ENCODE measurements at places on chromosomes 4 and X.

- DNase-seq, result peak; percentile 27
- no peaks in the 10 kb centered on the region for H3K36me3 ChIP-seq
These were observed 2.8 kb upstream of the TLR8 start for GRCh38 chrX:12903646-12904045.

DNA sequence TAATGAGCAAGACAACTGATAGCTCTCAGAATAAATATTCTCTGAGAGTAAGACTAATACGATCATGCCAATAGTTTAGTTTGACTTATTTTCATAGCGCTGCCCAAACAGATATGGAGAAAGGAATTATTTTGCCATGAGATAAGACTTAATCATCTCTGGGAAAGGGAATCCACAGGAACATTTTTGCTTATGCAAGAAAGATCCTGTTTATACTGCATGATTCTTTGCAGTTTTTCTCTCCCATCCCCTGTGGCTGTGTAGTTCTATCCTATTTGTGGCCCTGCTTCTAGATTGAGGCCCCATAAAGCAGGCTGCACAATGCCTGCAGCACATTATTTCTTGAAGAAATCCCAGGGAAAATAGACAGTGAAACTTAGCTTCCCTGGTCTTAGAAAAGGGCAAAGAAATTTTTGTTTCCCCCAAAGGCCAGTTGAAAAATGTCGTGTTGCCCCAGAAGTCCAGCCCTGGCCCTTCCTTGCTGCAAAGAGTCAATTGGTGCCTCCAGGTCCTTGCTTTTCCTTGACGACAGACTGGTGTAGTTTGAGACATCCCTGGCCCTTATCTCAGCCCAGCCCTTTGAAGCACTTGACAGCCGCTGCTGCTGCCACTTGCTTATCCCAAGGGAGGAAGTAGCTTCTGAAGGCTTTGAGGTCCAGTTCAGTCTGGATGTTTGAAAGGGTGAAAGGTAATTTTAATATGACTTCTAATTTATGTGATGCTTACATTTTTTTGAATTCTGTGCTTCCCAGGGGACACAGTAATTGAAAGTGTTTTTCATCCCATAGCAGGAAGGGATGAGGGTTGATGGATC, 45.0 kb upstream of the SH3RF1 start:
- H3K36me3 ChIP-seq, result no peaks in the 10 kb centered on the region
- no peak for DNase-seq
- H3K27ac ChIP-seq, result peak overlapping the region; percentile 1
- no peaks in the 10 kb centered on the region for H3K27me3 ChIP-seq
- no peak overlapping the region for H3K4me3 ChIP-seq

DNA sequence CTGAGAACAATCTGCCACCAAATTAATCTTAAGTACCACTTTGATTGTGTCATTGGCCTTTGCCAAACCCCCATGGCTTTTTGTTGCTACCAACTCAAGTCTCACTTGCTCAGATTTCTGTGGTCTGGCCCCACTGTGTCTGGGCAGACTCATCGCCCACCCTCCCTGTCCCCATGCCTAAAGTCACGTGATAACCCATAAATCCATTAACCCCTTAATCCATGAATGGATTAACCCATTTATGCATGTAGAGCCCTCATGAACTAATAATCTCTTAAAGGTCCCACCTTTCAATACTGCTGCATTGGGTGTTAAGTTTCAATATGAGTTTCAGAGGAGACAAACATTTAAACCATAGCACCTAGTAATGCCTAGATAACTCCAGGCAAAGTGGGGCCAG, 78.5 kb upstream of the BLTP1 start:
- no peak overlapping the region for H3K27ac ChIP-seq
- H3K27me3 ChIP-seq, result no peaks in the 10 kb centered on the region
- no peaks in the 10 kb centered on the region for H3K36me3 ChIP-seq
- H3K4me3 ChIP-seq, result no peak overlapping the region

GRCh38 chr4:146132445-146132844, 43.1 kb upstream of the LSM6 start:
- H3K4me3 ChIP-seq, result no peak overlapping the region
- no peaks in the 10 kb centered on the region for H3K27me3 ChIP-seq
- H3K4me1 ChIP-seq, result no peaks in the 10 kb centered on the region
- DNase-seq, result no peak

DNA sequence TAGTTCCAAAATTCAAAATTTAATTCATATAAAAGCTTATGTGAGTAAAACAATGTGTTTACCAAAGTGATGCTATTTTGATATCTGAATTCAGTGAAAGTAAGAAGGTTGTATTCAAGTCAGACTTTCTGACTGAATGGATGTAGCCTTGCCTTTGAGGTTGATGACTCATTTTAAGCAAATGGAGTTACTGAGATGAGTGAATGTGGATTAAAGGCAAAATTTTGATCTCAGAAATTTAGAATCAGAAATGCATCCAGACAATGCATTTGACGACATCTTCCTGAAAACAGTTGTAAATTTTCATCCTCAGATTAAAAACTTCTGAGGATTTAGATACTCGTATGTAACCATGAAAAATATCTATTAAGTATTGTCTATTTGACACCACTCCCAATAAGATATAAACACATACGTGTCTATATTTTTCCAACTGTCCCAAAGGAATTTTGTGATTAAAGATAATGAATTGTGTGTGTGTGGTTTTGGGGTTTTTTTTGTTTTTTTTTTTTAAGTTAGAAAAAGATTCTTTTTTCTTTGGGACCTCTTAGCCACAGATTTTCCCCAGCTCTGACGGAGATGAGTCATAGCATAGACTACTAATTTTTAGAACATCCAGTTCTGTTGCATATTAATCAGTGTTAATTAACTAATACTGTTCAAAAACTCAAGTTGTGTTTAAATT, 34.4 kb downstream of the NFKB1 start:
- H3K4me1 ChIP-seq, result no peaks in the 10 kb centered on the region
- peaks cover 24% of the 10 kb centered on the region for H3K36me3 ChIP-seq
- no peak overlapping the region for H3K4me3 ChIP-seq
- no peak overlapping the region for H3K27ac ChIP-seq
- H3K27me3 ChIP-seq, result no peaks in the 10 kb centered on the region

DNA sequence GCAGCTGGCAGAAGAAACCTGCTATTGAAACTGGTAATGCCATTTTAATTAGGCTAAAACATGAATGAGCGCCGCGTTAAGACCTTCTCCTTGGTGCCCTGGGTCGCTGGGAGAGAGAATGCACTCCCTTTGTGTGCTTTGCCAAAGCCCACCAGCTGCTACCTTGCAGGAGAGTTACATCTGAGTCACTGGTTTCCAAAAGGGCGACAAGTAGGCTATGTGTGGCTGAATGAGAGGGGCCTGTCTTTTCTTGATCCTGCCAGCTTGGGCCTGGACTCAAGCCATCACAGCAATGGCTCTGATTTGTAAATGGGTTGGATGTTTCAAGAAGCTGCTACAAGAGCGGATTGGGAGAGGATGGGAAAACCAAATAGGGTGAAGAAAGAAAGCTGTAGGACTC, 81.5 kb downstream of the NHS start:
- H3K4me1 ChIP-seq, result no peaks in the 10 kb centered on the region
- H3K27me3 ChIP-seq, result no peaks in the 10 kb centered on the region
- DNase-seq, result no peak
- no peak overlapping the region for H3K27ac ChIP-seq
- H3K36me3 ChIP-seq, result no peaks in the 10 kb centered on the region

- no peaks in the 10 kb centered on the region for H3K27me3 ChIP-seq
- H3K4me3 ChIP-seq, result peak overlapping the region; percentile 93
- no peak for DNase-seq
- peaks cover 26% of the 10 kb centered on the region for H3K4me1 ChIP-seq
These were observed 630 bp downstream of the SMARCA5 start for GRCh38 chr4:143514169-143514495.

DNA sequence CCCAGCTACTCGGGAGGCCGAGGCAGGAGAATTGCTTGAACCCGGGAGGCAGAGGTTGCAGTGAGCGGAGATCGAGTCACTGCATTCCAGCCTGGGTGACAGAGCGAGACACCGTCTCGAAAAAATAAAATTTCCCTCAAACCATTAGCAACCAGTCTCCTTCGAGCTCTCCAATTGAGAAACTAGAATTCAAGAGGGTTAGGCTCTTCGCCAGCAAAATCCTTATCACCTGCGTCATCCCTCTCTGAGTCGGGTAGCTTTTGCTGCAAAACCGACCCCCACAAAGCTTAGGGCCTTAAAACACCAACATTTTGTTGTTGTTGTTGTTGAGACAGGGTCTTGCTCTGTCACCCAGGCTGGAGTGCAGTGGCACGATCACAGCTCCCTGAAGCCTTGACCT, 75.1 kb upstream of the DDX3X start:
- DNase-seq, result no peak
- no peaks in the 10 kb centered on the region for H3K27me3 ChIP-seq
- H3K36me3 ChIP-seq, result no peaks in the 10 kb centered on the region
- H3K27ac ChIP-seq, result no peak overlapping the region

- DNase-seq, result no peak
- no peak overlapping the region for H3K4me3 ChIP-seq
- peaks cover 24% of the 10 kb centered on the region for H3K27me3 ChIP-seq
These were observed 512.5 kb upstream of the HTR2C start for GRCh38 chrX:114071412-114071811.

- no peak overlapping the region for H3K27ac ChIP-seq
- H3K4me3 ChIP-seq, result no peak overlapping the region
- H3K27me3 ChIP-seq, result no peaks in the 10 kb centered on the region
- H3K4me1 ChIP-seq, result no peaks in the 10 kb centered on the region
These were observed 825.6 kb upstream of the INTU start for GRCh38 chr4:126807132-126807531.

DNA sequence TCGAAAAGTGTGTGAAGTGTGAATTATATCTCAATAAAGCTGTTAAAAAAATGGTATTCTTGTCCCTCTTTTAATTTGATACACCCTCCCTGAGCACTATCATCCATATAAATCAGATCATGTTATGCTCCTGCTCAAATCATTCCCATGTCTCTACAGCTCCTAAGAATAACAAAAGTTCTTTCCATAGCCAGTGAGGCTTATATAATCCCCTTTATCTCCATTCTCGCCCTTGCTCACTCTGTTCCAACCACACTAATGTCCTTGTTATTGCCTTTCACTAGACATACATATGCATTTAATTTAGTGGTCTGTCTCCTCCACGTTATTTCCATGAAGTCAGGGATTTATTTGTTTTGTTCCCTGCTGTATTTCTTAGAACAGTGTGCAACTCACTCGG, 10.5 kb downstream of the ZGRF1 start:
- H3K27me3 ChIP-seq, result no peaks in the 10 kb centered on the region
- H3K4me1 ChIP-seq, result no peaks in the 10 kb centered on the region
- no peak overlapping the region for H3K4me3 ChIP-seq
- DNase-seq, result no peak
- no peak overlapping the region for H3K27ac ChIP-seq

GRCh38 chr4:163991298-163991865, 496.9 kb downstream of the TMA16 start:
- H3K4me3 ChIP-seq, result no peak overlapping the region
- H3K27ac ChIP-seq, result no peak overlapping the region
- DNase-seq, result no peak
- H3K36me3 ChIP-seq, result no peaks in the 10 kb centered on the region
- no peaks in the 10 kb centered on the region for H3K27me3 ChIP-seq

DNA sequence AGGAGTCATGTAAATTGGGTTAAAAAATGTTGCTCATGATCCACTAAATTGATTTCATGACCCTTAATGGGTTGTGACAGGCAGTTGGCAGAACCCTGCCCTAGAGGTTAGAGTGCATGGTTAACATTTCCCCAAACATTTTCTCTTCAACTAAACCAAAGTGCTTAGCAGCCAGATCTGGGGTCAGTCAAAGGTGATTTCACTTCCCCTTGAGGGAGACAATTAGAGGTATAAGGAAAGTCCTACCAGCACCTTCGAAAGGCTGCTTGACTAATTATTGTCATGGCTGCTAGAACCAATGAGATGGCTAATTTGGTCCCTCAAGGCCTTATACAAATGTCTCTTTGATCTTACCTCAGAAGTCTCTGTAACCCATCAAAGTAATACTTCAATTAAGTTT, 30.9 kb upstream of the INTS6L start:
- H3K4me1 ChIP-seq, result no peaks in the 10 kb centered on the region
- H3K4me3 ChIP-seq, result no peak overlapping the region
- H3K36me3 ChIP-seq, result no peaks in the 10 kb centered on the region
- no peak for DNase-seq
- no peak overlapping the region for H3K27ac ChIP-seq

GRCh38 chr4:102219129-102219528, 126.2 kb downstream of the SLC39A8 start:
- H3K4me1 ChIP-seq, result no peaks in the 10 kb centered on the region
- H3K27me3 ChIP-seq, result no peaks in the 10 kb centered on the region
- no peak overlapping the region for H3K4me3 ChIP-seq

DNA sequence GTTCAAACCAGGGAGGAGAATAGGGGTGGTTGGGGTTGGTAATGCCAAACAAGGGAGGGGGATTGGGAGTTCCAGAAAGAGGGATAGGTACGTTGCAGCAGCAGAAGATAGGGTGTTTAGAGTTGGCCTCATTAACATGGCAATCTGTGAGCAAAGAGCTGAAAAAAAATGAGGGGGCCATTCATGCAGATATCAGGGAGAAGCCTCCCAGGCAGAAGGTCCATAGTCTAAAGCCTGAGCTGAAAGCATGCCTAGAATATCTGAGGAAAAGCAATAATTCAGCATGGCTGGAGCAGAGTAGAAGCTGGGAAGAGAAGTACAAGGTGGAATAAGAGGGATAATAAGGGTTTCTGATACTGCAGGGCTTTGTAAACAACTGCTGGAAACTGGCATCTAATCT, 550.9 kb upstream of the LCORL start:
- DNase-seq, result no peak
- no peaks in the 10 kb centered on the region for H3K36me3 ChIP-seq
- H3K27ac ChIP-seq, result no peak overlapping the region
- H3K4me1 ChIP-seq, result no peaks in the 10 kb centered on the region

GRCh38 chrX:118346258-118347094, 570 bp downstream of the WDR44 start:
- H3K27me3 ChIP-seq, result no peaks in the 10 kb centered on the region
- peak overlapping the region; percentile 68 for H3K4me3 ChIP-seq
- peak overlapping the region; percentile 94 for H3K27ac ChIP-seq
- peak; percentile 12 for DNase-seq

- no peak overlapping the region for H3K27ac ChIP-seq
- H3K27me3 ChIP-seq, result no peaks in the 10 kb centered on the region
- H3K4me3 ChIP-seq, result no peak overlapping the region
- H3K4me1 ChIP-seq, result no peaks in the 10 kb centered on the region
- no peaks in the 10 kb centered on the region for H3K36me3 ChIP-seq
These were observed 10.0 kb downstream of the CXCL3 start for GRCh38 chr4:74028504-74028903.

Measured in tibial nerve (tissue), 4 donors.